ENCODE measurements at places on chromosomes 12 and 14.

- DNase-seq = no peak
Measured at GRCh38 chr14:105156414-105157375, 11.9 kb downstream of the JAG2 start.

DNA sequence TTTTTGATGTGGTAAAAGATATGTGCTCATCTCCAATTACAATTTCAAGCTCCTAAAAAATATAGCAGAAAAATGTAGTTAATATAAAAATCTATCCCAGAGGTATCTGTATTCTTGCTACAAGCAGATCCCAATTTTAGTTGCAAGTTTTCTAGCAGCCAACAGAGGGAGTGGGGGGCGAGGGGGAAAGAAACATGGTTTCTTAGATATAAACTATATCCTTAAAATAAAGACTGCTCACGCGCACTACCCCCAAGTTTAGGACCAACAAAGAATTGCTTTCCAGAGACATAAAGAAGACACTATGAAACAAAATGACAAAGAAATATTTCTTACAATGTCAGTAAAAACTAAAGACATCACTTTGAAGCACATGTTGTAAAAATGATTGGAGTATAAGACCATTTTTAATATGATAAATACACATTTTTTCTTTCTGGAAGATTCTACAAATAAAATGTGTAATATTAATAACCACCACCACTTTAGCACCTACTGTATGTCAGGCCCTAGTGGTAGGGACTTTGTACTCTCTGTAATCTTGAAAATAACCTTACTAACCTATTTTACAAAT, 5.4 kb downstream of the MAGOHB start:
- no peak for DNase-seq

GRCh38 chr14:93702946-93703345, 85.3 kb downstream of the PRIMA1 start:
- DNase-seq = no peak

GRCh38 chr12:79098530-79098929, 234.0 kb downstream of the SYT1 start:
- no peak for DNase-seq

- DNase-seq = no peak
Measured at GRCh38 chr14:84937449-84937848, 592.5 kb upstream of the FLRT2 start.

GRCh38 chr12:56037161-56037560, 4.6 kb upstream of the RPS26 start:
- no peak for DNase-seq

- no peak for DNase-seq
Measured at GRCh38 chr12:118330421-118331018, 42.2 kb downstream of the TAOK3 start.

GRCh38 chr12:117387832-117388231, 26.4 kb upstream of the NOS1 start:
- DNase-seq = no peak

GRCh38 chr12:125919856-125920470, 854.7 kb downstream of the AACS start:
- no peak for DNase-seq

DNA sequence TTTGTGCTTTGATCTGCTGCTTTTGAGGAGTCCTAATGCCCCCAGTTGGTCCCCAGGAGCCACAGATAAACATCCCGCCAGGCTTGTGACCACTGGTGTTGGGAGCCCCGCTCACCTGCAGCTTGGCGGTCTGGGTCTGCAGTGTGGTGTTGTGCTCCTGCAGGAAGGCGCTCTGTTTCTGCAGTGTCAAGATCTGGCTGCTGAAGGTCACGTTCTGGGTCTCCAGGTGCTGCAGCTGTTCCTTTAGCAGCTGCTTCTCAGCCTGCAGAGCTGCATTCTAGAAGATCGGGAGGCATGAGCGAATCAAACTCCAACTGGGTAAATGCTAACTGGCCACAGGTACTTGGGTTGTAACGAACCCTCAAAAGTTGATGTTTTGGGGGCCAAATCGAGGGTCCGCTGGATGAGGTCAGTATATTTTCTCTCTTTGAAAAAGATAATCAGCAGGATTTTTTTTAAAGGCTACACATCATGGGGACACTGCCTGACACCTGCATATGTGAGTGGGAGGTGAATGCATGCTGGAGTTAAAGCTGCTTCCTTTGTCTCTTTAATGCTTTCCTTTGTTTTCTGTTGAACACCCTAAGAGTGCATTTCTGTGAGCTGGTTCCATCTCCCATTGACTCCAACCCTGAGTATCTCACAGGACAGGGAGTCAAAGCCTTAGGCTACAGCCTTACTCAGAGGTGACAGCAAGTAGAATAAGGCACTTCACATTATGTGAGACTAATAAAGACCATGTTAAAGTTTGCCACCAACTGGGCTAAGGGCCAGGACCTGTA, 61.3 kb upstream of the GPR68 start:
- DNase-seq = no peak

DNA sequence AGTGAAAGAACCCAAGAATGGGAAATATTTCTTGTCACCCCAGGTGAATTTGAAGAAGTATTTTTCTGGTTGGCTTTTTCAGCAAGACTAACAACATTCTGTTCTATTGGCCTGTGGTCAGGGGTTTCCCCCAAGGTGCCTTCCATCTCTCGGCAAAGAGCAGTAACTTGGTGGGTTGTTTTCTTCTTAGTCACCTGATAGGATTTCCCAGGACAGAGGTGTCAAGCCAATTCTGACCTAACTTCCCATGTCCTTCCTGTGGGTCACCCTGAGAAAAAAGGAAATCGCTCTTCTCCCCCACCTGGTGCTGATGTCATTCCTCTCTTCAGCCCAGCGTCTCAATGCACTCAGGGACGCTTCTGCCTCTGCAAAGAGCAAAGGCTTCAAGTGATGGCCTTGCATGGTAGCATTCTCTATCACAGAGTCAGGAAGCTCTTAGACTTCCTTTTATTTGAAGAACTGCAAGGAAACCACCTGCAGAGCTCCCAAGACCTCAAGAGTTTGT, 16.1 kb upstream of the IFNG start:
- DNase-seq = peak; percentile 37

DNA sequence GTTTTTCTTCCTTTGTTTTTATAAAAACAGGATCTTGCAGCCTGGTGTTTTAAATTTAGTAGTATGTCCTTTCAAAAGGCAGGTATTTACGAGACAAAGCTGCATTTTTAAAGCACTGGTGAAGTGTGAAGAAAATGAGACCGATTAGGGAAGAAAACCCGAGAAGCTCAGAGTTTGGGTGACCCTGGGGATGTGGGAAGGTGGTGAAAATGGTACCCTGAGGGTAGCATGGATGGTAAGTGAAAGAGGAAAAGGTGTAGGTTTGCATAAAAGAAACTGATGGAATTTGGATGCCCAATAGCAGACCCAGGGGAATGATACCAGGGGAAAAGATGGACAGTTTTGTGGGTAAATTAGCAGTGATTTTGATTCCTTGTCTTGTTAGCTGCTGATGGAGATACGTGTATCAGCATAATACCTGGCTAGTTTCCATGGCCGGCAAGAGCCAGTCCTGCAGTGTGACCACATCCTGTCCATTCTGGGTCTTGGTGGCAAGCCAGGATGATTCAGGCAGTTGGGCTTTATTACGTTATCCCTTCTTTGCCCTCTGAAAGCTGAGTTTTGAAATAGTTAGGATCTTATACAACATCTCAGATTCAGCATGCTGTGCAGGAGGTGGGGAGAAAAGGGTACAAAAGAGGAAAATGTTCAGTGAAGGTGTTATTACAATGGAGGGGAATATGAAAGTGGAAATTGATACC, 8.9 kb downstream of the BICD1 start:
- DNase-seq = no peak
